ENCODE measurements at places on chromosomes 4 and X. TPM values are rescaled to one million over a fixed set of nuclear protein-coding genes. Genes with fewer than 3 reads are reported as not detected.

GRCh38 chr4:27084685-27085361 is 224.2 kb downstream of the STIM2 start:
- DNase-seq = no peak

DNA sequence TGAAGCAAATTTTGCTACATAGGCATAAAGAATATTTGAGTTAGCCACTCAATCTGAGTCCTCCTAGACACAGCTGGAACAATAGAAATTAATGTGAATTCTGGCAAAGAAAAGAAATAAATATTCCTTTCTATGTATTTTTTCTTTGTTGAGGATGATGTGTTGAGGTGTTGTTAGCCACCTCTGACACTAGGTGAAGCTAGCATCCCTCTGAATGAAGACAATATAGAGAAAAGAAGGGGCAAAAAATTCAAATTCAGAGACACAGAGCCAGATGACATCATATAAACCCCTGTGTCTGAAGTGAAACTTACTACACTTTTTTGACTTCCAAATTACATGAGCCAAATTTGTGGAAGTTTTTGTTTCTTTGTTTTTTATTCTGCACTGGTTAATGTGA is 34.6 kb upstream of the TMPRSS11D start:
- DNase-seq = no peak

DNA sequence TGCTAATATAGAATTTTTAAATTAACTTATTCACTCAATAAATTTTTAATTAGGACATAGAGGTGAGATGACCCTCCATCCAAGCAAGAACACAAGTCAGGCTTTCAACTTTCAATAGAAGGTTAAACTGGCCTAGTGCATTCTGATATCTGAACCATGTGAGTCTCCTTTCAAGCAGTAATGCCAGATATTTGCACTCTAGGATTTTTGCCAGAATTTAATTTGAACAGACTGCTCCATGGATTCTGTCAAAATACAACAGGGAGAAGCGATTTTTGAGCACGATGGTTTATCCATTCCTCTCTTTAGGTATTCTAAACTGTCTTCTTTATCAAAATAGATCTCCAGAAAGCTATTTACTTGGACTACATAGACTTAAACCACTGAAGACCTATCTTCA is 72.0 kb upstream of the DCLK2 start:
- no peak for DNase-seq

GRCh38 chrX:17474892-17475291 is 99.9 kb downstream of the NHS start:
- DNase-seq = no peak

- no peak for DNase-seq
Observed at GRCh38 chr4:130646886-130647285, 1550.9 kb downstream of the C4orf33 start.

DNA sequence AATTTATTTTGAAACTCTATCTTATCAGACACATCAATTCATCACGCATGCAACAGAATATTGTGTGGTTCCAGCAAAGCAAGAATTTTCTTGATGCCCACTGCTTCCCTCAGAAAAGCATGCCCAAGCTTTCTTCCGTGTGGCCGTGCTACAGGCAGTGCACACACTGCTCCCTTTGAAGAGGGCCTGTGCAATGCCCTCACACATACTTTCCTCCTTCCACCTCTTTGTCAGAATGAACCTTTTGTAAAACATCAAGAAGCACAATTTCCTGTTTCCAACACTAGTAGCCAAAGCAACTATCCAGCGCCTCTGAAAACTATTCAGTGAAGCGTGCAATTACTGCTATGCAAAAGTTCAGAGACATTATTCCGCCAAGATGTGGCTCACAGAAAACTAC is 201.7 kb downstream of the NLGN4X start:
- no peak for DNase-seq

DNA sequence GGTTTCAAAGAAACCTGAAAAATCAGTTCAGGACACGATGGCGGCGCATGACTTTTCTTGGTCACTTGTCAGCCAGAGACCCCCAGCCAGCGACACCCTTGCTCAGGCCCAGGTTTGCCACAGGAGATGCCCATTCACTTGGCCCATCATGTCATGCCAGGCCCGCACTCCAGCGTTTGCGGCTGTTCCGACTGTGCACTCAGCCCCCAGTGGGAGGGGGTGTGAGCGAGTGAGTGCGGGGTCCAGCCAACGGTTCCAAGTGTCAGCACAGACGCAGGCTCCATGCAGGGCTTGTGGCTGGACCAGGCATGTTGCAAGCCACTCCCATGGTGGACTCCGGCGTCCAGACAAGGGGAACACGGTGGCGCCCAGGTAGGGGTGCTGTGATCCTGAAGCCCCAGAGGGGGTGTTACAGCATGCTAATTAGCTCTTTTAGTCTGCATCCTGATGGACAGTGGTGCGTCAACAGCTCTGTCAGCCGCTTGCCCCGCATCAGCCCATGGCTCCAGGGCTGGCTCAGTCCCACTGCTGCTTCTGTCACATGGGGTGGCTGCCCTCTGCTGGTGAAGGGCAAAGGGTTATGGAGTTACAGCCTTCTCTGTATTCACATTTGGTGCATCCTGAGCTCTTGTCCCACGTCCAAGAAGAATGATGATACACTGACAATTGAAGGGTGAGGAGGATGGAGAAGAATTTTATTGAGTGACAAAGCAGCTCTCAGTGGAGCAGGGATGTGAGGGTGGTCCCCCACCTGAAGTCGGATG is 3.7 kb upstream of the MAEA start:
- DNase-seq = no peak

- no peak for DNase-seq
Observed at GRCh38 chr4:188495169-188495568, 355.9 kb downstream of the TRIML1 start.

- DNase-seq = no peak
Observed at GRCh38 chrX:116801943-116802342, 339.2 kb upstream of the CT83 start.

CFAP47 gene
- total RNA-seq = not detected

WAS gene
- total RNA-seq = 86.5 TPM

CFI gene
- 0.20 TPM for total RNA-seq

All from activated T-cell treated with anti-CD3 and anti-CD28 coated beads, Interleukin-2, amount 50 U/mL, for 4 hours (primary cell).